T-cell (primary cell): ENCODE measurements at places on chromosomes 12 and 14.

DNA sequence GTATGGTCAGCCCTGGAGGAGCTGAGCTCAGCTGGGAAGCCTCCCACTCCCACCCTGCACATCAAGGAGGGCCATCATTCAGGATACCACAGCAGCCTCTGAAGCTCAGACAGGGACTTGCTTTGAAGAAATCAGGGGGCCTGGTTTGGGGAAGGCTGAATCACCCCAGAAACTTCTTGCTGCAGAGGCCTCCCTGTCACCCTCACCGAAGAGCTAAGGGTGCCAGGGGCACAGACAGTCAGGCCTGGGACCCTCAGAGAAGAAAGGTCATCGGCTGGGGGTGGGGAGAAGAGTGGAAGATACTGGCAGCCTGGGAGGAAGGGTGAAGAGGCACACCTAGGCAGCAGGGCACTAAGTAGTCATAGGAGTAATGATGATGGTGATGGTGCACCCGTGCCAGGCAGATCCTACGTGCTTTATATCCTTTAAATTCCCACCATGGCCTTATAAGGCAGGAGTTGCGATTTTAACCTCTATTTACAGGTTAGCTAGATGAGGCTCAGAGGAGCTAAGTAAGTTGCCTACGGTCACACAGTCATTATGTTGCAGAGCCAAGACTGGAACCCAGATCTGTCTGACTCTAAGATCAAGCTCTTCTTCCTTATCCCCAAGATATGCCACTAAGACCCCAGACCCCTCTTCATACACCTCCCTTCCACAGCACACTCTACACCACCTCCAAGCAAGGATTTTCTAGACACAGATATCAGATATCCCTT lies 28.5 kb upstream of the PNMA1 start:
- no peak for DNase-seq

GRCh38 chr14:92903359-92903758 lies 19.6 kb upstream of the CHGA start:
- DNase-seq, result no peak

GRCh38 chr12:57010627-57011247 lies 4.4 kb upstream of the ZBTB39 start:
- no peak for DNase-seq

DNA sequence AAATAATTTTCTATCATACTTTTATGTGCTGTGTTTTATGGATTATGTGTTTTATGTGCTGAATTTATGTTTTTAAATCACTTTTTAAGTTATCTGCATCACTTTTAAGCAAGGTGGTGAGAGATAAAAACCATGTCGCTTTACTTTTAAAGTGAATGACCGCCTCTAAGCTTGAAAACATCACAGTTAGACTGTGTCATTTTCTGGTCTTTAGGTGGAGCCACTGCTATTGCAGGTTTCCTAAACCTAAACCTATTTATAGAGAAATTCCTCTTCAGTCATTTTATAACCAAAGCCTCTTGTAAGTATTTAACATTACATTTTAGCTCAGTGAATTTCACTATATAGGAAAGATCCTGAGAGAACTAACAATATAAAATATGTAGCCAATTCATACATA lies 21.0 kb upstream of the MDM2 start:
- DNase-seq, result no peak

GRCh38 chr14:92341791-92342190 lies 18.8 kb downstream of the SLC24A4 start:
- DNase-seq, result no peak

GRCh38 chr12:69108037-69108436 lies 131.3 kb upstream of the CPSF6 start:
- no peak for DNase-seq

DNA sequence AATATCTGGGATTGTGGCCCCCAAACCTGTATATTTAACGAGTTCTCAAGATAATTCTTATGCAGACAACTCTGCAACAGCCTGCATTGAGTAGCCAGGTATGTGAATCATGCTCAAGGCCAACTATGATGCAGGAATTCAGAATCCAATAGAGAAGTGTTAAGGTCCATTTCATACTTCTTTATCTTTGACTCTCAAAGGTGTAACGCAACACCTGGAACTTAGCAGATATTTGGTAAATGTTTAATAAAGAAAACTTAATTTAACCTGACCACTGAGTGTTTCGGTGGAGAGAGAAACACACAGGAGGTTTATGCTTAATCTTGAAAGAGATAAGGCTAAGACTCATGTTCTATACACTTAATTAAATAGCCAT lies 156.5 kb upstream of the PLEKHG7 start:
- DNase-seq, result no peak

DNA sequence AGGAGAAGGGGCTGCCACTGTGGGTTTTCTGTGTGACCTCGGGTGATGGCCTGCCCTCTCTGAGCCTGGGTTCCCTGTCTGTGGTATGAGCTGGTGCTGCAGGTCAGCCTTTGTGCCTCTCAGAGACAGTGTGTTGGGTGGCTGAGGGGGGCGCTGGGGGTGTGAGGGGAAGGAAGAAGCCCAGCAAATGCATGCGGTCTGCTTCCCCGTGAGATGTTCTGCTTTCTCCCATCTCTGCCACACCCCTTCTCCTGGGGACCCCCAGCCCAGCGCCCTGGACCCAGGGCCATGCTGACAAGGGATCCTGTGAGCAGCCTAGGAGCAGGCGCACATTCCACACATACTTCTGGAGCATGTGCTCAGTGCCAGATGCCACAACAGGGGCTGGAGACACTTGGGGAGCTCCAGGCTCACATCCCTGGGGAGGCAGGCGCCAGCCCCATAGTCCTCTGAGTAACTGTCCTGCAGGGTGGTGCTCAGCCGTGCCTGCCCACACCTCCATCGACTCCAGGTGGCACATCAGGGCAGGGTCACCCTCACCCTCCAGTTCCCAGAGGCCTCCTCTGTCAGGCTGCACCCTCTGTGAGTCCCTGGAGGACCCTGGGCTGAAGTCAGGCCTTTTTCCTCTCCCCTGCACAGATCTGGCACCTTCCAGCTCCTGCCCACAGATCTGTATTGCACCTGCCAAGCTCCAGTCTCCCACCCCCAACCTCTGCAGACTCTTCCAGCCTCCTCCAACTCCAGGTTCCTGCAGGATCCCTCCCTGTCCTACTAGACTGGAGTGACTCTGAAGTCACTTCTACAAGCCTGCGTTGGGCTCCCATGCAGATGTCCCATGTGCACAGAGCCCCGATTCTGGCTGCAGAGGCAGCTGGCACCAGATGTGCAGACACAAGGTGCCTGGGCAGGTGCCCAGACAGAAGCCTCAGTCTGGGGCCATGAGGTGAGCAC lies 205.6 kb downstream of the KIF26A start:
- DNase-seq, result no peak

- no peak for DNase-seq
These were observed 360.9 kb downstream of the NAV3 start for GRCh38 chr12:78191611-78192010.

DNA sequence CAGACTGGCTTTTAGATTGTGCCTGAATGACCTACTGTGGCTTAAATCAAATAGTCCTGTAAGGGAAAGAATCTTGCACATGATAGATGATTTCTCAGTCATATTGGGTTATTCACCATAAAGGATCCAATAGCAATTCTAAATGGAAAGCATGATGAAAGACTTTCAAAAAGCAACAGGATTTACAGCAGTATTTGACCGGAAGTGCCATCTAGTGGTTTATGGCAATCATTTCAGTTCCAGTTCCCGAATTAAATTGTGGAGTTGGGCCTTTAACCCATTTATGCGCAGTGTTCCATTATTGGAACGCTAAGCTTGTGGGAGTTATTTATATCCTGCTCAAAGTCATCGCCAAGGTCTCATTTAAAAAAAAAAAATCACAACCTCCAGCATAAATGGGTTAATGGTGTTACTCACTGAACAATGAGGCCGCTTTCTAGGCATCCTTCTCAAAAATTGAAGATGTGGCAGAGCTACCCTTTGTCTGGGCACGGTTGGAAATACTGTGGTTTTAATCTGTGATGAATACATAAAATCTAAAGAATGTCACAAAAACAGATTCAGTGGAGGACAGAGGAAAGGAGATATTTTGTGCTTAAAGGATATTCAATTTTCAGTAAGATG lies 60.8 kb upstream of the REP15 start:
- DNase-seq, result no peak

GRCh38 chr12:95339086-95339788 lies 121.6 kb downstream of the VEZT start:
- DNase-seq, result no peak

DNA sequence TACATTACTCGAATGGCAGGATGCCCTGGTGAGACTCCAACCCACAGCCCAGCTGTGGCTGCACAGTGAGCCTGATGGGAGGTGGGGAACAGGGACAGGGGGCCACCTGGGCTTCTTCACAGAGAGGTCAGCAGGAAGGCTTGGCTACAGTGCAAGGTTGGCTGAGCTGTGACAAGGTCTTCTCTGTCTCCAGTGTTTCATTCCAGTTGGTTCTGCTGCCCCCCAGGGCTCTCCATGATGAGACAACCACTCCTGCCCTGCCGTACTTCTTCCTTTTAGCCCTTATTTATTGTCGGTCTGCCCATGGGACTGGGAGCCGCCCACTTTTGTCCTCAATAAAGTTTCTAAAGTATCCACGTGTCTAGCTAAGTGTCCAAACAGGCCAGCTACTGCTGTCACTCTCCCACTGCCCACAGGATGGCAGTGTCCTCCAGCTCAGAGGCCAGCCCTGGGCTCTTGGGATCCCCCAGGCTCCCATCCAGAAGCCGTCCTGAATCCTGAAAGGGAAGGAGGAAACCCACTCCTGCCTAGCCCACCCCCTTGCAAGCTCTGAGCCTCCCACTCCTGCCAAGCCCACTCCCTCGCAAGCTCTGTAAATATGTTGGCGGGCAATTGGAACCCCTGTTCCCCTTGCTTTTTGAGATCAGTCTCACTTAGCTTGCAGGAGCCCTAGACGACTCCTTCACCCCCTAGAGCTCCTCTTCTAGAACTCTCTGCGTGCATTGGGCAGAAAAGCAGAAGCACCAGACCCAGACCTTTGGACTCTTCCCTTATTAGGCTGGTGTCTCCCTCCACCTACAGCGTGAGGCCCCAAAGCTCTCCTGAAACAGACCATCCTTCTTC lies 5.4 kb downstream of the C1QL4 start:
- DNase-seq, result no peak

DNA sequence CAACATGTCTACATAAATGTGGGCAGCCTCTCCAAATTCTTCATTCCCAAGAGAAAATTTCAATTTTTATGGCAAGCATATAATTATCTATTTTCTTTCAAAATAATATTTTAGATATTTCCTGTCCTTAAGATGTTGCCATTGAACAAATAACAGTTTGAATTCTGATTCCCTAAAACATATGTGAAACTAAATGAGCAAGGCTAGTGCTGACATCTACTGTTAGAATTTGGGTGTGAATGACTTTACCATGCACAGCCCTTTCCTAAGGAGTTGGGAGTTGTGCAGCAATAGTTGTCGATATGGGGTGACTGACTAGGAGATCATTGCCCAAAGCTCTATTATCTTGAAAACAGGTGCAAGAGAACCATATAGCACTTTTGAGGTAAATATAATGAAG lies 108.2 kb upstream of the SLC38A4 start:
- no peak for DNase-seq

- no peak for DNase-seq
These were observed 105.1 kb downstream of the VCPKMT start for GRCh38 chr14:50011242-50011641.

DNA sequence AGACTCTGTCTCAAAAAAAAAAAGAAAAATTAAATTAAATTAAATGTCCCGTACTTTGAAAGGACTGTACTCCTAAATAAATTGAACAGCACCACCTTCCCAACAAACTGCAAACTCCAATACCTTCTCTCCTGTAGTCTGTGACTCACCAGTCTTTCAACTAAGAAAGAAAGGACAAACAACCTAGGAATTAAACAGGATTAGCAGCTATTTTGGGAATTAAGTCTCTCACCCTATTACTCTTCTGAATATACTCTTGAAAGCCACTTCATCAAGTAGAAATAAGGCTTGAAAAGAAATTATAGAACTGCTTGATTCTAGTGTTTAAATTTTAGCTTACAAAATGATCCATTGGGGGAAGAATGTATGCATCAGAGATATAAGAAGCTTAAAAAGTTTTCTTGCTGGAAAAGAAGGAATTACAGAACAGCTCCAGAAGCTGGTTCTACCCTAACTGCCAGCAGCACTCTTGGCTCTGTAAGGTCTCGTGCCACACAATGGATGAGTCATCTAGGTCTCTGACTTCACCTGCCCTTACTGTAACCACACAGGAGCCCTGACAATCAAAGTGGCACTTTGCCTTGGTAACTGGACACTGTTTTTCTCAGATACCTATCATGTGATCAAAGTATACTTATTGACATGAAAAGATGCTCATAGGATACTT lies 57.0 kb upstream of the CERS5 start:
- DNase-seq, result no peak

- no peak for DNase-seq
These were observed 2.8 kb downstream of the KLRC4 start for GRCh38 chr12:10406725-10407124.

GRCh38 chr12:21819236-21819635 lies 44.7 kb upstream of the KCNJ8 start:
- no peak for DNase-seq

- DNase-seq, result no peak
These were observed 3.6 kb upstream of the TNFRSF1A start for GRCh38 chr12:6345319-6346091.

GRCh38 chr12:81819991-81820633 lies 61.0 kb upstream of the PPFIA2 start:
- no peak for DNase-seq

- no peak for DNase-seq
These were observed 11.8 kb upstream of the POLR3B start for GRCh38 chr12:106345746-106346145.

DNA sequence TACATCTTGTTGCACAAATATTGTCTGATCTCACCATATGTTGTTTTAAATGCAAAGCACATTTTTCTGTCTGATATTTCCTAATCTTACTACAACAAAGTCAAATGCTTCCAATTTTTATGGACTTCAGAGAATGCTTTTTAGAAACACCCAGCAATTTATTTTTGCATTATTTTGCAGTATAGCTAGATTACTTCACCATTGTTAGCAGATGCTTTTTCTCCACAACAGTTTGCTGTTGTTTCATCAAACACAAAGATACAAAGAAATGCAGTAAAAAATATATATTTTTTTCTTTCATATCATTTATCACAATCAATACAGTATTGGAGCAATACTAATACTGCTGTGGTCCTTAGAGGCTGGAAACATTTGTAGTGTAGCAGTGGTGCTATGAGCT lies 674.4 kb downstream of the TMTC2 start:
- DNase-seq, result no peak

- no peak for DNase-seq
These were observed 80.2 kb upstream of the SLC38A2 start for GRCh38 chr12:46452776-46453175.

- no peak for DNase-seq
These were observed 12.6 kb upstream of the CYP46A1 start for GRCh38 chr14:99671235-99672224.

- DNase-seq, result no peak
These were observed 9.1 kb downstream of the PTCSC3 start for GRCh38 chr14:36167431-36167830.

GRCh38 chr14:57246933-57247657 lies 21.6 kb downstream of the EXOC5 start:
- DNase-seq, result no peak
